AG09309 (cell line): ENCODE measurements at places on chromosomes 6 and 20.

- DNase-seq = no peak
Measured at GRCh38 chr20:47688385-47689381, 96.6 kb downstream of the SULF2 start.

- no peak for DNase-seq
Measured at GRCh38 chr6:2793534-2794151, 28.4 kb downstream of the WRNIP1 start.

DNA sequence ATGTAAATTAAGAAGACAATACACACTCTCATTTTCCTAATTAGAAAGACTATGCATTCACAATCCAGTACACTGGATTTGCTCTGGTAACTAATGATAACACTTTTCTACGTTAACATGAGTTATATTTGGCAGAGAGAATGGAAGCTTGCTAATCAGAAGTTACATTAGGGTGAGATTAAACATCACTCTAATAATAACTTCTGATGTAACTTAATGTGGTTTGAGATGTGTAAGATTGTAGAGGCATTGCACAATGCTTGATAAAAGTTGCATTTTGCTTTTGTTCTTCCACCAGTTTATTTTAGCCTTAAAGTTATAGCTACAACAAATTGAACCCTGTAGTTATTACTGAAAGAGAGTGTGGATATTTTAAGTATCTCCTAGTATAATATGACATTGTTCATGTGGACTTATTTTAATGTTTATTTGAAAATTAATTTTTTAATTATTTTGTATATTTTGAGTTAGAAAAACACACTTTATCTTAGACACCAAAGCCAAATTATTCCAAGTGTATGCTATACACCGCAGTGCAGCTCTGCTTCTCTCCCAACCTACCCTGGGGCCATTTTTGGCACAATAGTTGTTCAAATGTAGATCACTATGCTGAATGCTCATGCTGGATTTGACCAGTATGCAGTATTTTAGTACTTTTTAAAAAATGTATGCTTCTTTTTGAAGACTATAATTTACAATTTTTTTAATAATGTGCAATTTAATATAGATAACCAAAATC lies 143.2 kb downstream of the SLC16A10 start:
- DNase-seq = peak; percentile 63

DNA sequence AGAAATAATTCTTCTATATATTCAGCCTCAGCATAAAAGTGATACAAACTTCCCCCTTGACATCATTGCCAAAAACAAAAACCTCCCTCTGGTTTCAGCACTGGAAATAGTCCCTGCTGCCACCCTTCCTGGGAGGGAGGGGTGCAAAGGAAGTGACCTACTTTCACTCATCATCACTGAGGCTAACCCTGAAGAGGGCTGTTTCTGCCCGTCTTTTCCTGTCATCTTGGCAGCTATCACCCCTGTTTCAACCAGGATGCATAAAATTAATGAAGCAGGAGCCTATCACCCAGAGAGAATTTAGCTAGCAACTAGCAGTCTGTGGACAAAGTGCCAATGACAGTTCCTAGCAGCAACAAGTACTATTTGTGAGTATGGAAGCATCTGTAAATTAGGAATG lies 397.8 kb downstream of the LAMA2 start:
- no peak for DNase-seq

DNA sequence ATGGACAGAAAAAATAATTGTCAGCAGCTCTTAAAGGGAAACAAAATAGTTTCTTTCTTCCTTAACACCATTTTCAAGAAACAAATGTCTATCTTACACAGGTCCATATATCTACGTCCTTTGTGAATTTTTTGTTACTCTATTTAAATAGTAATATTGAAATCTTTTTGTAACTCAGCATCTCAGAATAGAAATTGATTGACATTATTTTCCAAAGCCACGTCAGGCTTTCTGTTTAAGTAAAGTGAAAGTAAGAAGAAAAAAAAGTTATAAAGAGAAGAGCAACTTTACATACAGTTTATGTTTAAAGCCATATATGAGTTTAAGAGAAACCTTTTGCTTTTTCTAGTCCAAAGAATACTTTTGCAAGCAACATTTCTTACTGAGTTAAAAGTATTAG lies 402.9 kb upstream of the SOX4 start:
- DNase-seq = no peak

- DNase-seq = no peak
Measured at GRCh38 chr6:79668381-79668780, 37.3 kb downstream of the SH3BGRL2 start.

GRCh38 chr20:35831029-35831428 lies 59.2 kb downstream of the PHF20 start:
- no peak for DNase-seq

GRCh38 chr20:38863024-38863851 lies 57.7 kb downstream of the PPP1R16B start:
- no peak for DNase-seq

- DNase-seq = peak; percentile 61
Measured at GRCh38 chr6:21384216-21384615, 209.3 kb upstream of the SOX4 start.

GRCh38 chr20:8375898-8376297 lies 243.8 kb downstream of the PLCB1 start:
- no peak for DNase-seq
